ENCODE measurements at places on chromosomes 16 and 17.

DNA sequence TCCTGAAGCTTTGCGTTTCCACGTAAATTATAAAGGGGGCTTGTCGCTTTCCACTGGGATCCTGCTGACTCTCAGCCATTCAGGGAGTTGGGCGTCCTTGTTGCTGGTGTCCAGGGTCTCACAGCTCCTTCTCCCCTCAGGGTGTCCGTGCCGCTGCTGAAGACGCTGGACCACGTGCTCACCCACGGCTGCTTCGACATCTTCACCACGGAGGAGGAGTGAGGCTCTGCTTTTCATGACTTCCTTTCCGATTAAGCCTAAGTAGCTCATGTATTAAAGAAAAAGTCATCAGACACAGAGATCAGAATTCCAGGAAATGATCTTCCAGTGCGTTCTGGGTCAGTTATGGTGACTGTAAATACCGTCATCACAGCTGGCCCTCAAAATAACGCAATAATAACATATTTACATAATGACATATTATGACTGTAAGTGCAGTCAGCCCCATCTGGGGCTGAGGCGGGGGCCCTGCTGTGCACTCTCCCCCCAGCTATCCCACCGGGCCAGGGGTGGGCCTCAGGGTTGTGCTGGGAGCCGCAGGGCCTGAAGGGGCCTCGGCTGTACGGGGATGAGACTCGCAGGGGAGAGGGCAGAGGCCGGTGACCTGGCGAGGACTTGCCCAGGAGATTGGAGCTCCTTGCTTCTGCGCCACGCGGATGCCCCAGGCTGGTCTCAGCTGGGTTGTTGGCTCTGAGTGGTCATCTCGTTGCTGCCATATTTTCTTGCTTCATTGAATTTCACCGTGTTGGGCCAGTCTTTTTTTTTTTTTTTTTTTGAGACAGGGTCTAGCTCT, 92.9 kb upstream of the ZNF750 start:
- DNase-seq = no peak

DNA sequence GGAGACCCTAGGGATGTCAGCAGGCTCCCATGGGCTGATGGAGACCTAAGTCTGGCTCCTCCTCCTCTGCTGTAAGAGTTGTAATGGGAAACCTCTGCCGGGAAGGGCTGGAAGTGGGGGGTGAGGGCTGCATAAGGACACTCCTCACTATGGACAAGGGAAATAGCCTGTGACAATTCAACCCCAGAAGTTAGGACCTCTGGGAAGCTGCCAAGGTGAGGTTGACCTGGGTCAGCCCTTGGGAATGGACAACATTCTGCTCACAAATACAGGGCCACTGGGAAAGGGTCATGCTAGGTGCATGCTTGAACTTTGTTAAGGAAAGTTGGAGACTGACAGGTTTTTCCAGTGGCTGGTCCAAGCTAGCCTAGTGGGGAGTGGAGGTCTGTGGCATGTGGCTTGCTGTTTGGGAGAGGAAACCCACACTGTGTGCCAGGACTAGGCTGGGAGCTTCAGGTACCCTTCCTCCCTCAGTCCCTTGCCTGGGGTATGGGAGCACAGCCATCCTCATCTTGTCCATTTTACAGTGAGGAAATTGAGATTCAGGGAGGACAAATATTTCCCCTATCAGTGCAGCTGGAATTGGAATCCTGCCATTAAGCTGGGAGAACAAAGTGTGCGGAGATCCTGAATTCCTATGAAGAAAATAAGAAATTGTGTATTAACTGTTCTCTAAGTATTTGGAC, 190.4 kb downstream of the SALL1 start:
- no peak for DNase-seq

GRCh38 chr17:72175787-72176515, 55.1 kb downstream of the SOX9 start:
- DNase-seq = no peak

DNA sequence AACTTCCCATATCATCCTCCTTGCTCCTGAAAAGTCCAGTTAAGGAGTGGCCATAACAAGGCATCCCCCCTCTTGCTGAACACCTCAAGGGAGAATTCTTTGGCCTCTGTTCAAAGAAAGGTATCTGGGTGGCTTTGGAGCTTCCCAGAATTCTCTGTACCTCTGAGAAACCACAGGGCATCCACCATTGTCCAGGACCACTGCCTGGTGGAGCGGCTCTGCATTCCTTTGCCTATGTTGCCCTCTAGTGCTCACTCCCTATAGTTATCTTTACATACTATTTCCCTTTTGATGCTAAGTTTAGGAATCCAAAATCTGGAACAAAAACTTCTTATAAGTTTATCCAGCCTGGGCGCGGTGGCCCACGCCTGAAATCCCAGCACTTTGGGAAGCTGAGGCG, 30.3 kb downstream of the CHD9NB start:
- no peak for DNase-seq

DNA sequence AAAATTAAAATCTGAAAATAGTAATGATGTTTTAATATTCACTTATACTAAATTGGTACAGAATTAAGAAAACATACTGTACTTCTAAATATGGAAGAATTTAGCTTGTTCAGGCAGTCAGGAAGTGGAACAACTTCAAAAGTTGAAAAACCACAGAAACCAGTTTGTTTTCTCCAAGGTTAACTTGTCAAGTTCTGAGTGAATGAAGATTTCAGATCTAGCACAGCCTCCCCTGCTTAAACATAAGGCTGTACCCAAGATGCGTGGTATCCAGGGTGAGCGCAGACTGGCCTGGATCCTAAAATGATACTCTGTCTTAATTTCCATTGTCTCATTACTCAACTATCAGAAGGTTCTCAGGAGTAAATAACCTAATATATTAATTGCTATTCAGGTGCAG, 730.7 kb upstream of the KIF2B start:
- no peak for DNase-seq

DNA sequence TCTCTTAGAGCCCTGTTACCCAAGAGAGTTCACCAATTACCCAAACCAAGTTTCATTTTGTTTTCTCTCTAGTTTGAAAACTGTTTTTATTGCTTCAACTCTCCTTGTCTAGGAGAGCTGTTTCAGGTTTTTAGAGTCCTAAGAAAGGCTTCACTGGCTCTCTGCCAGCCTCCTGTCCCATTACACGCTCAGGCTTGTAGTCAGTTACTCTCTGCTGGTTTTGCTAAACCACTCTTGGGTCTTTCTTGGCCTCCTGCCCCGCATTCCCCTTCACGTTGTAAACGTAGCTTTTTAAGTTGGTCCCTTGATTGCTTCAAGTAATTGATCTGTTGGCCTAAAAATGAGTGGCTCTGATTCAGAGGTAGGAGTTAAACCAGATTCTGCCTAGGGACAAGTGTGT, 529.1 kb downstream of the MAF start:
- DNase-seq = no peak

GRCh38 chr17:81192386-81193050, 26.5 kb upstream of the AATK start:
- no peak for DNase-seq

DNA sequence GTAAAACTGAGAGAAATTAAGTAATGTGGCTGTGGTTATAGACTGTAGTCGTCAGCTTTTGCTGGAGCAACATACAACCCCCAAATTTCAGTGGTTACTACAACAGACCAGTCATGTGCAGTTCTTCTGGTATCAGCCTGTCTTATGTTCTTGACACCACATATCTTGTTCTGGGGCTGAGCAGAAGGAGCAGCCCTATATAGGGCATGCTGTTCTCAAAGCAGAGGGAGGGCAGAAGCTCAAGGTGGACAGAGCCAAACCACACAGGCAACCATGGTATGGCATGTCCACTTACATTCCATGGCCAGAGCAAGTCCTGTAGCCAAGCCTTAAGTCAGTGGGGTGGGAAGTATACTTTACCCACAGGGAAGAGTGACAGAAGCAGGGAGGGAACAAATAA, 7.7 kb downstream of the PRKAR1A start:
- DNase-seq = no peak

DNA sequence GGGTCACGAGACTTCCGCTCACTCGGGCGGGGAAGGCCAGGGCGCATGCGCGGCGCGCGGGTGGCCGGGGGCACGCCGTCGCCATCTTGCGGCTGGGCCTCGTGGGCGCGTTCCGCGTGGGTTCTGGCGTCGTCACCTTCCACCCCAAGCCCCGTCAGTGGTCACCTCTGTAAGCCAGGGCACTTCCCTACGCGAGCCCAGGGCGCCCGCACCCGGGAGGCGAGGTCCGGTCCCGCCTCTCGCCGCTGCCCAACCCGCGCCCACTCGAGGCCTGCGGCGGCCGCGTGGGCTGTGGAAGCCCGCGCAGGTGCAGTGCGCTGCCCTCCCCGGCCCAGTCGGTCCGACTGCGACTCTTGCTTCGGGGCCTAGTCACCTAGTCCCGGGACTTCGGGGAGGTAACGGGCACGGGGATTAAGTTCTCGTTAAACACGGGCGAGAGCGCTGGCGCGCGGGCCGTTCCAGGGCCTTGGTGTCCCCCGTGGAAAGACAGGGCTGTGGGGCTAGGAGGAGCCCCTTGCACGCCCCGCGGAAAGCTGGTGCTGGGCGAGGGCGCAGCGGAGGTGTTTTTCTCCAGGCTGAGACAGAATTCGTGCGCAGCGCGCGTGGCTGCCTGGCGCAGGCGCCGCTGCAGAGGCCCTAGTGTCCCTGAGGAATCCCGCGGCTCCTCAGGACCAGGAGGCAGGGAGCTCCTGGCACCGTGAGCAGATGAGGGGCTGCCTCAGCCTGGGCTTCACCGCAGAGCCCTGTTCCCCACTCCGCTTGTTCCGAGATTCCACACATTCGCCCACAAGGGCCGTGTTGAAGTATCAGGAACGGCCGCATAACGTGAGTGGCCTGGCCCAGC, 472 bp upstream of the ARHGDIA start:
- DNase-seq = peak; percentile 68

- no peak for DNase-seq
Observed at GRCh38 chr16:89599451-89599858, 14.0 kb upstream of the DPEP1 start.

DNA sequence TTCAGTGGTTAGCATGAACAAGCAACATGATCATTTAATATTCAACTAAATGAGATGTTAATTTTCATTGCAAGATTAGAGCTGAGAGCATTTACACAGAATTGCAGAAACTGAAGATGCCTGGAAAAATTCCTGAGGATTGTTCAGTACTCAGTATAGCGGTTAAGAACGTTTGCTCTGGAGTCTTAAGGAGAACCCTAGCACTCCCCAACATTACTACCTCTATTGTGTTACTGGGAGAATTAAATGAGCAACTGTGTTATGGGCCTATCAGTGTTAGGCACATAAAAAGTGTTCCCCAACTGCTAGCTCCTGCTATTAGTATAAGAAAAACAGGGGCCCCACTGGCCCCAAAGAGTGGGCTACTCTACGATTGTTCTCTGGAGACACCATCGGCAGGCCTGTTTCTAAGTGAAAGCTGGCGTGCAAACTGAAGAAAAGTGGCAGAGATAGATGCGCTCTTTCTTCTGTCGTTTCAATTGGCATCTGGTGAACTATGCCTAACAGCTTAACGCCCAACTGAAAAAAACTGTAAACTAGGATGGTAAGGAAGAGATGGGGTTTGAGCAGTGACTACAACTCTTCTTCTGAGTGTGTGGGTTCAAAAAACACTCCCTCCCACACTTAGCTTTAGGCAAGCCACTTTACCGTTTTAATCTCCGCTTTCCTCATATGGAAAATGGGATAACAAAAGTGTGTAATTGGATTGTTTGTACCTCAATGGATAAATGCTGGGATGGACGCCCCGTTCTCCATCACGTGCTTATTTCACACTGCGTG, 1.3 kb downstream of the CDR2 start:
- DNase-seq = no peak

GRCh38 chr16:88815901-88816589, 4.3 kb upstream of the APRT start:
- no peak for DNase-seq

DNA sequence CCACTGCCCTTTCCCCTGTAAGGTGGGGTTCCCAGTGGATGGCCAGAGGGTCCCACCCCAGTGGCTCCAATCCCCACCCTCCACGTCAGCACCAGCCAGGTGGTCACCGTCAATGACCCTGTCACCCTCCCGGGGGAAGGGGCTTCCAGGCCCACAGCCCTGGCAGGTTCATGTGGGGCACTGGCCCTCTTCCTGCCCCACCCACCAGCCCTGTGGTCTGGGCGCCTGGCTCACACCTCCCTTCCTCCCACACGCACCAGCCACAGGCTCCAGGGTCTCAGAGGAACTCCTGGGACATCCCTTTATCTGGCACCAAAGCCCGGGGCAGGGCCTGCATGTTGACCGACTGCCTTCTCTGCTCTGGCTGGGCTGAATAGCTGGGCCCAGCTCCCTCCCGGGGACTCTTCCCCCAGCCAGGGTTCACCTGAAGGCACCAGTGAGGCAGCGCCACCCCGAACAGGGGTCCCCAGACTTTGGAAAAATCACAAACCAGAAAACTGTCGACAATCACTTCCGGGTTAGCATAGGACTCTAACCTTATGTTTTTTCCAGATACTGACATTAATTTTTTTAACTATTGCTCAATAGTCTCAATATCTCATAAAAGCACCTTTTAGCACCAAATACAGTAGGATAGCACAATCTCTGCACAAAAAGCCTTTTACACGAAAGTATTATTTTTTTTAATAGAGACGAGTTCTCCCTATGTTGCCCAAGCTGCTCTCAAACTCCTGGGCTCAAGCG, 21.9 kb upstream of the ZC3H18 start:
- DNase-seq = no peak

GRCh38 chr17:28045304-28045703, 2.8 kb downstream of the NLK start:
- DNase-seq = no peak

GRCh38 chr17:66469088-66469442, 166.7 kb downstream of the PRKCA start:
- no peak for DNase-seq

DNA sequence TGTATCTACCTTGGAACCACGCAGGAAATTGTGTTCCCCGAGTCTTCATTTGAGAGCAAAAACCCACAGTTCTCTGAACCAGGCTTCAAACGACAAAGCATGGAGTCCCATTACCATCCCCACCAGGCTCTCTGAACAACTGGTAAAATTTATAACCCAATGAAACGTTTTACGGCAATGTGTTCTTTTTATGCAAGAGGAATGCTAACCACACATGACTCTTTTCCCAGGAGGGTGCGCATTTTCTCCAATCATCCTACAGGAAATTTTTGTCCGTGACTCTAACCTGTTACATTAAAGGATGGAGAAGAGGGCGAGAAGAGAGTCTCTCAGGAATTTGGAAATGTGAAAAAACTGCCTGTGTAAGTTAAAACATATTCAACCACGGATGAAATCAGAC, 17.8 kb downstream of the STX8 start:
- DNase-seq = no peak

DNA sequence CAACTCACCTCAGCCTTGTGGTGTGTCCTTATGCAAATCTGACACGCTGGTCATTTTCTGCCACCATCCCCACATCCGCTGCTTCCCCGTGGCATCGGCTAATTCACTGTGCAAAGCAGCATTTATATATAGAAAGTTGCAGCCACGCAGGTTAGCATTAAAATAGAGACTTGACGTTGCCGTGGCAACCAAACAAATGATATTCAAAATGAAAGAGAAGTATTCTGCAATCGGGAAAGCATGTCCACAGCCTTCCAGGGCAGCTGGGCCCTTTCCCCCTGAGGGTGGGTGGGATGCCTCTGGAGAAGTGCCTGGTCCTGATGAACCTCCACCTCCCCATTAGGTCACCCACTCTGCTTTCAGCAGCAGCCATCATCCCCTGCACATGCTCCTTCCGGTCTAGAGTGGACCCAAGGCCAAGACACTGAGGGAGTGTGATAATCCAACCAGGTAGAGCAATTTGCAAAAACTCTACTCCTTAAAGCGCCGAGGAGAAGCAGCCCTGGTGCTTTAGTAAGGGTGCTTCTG, 138.7 kb downstream of the GAS7 start:
- peak; percentile 56 for DNase-seq

GRCh38 chr17:77461277-77462057, 320.7 kb downstream of the SEC14L1 start:
- no peak for DNase-seq
